Sigmoid colon (tissue), 7 donors: ENCODE measurements at places on chromosomes 13 and 19. TPM values are rescaled to one million over a fixed set of nuclear protein-coding genes. Genes with fewer than 3 reads are reported as not detected.

DNA sequence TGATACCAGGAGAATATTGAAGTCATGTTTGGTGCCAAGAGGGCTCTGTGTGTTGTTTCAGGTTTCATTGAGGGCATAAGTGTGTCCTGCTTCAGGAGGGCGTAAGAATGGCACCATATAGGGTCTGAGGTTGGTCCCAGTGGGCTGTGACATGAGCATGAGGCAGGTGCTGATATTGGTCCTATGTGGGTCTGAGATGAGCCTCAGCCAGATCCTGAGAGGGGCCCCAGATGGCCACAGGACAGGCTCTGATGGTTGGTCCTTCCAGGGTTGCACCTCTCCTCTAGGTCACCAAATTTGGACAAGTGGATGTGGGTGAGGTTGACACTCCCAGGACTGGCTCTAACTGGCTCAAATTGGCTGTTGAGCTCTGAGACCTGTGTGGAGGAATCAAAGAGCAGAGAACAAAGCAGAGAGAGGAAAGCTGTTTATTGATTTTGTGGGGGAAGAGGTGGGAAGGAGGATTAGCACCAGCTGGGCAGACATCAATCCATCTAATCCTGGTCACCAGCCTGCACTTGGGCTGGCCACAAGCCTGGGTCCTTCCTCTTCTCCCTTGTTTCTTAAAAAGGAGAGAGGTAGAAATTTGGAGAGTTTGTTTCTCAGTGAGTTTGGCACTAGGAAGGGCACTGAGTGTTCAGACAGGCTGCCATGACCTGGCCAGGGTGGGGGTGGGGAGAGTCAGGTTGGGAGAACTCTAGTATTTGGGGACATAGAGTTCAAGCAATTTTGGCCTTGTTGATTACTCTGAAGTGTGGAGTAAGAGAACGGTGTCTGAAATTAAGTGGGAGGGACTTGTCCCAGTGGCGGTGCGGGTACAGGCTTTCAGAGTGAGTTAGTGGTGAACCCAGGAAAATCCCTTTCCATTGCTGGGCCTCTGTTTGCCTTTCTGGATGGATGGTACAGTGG is 38.7 kb downstream of the CYP2B6 start:
- no peak overlapping the region for H3K27ac ChIP-seq
- no peaks in the 10 kb centered on the region for H3K4me1 ChIP-seq
- peaks cover 14% of the 10 kb centered on the region for H3K27me3 ChIP-seq
- no peak for DNase-seq
- H3K4me3 ChIP-seq = no peak overlapping the region

Gene AMH
- 0.99 TPM for total RNA-seq

Gene C1QTNF9B
- not detected for total RNA-seq

- H3K27me3 ChIP-seq = peaks cover 18% of the 10 kb centered on the region
- H3K27ac ChIP-seq = no peak overlapping the region
- no peak overlapping the region for H3K4me3 ChIP-seq
- no peaks in the 10 kb centered on the region for H3K36me3 ChIP-seq
- no peaks in the 10 kb centered on the region for H3K4me1 ChIP-seq
Measured at GRCh38 chr19:7607212-7607873, 11.7 kb downstream of the CAMSAP3 start.

Gene TMEM86B
- 1.1 TPM for total RNA-seq
